Adrenal gland (tissue), 19 donors: ENCODE measurements at places on chromosomes 7 and 10. TPM values are rescaled to one million over a fixed set of nuclear protein-coding genes. Genes with fewer than 3 reads are reported as not detected.

GRCh38 chr10:24223953-24224352 lies 15.0 kb downstream of the KIAA1217 start:
- peak; percentile 47 for DNase-seq
- no peaks in the 10 kb centered on the region for H3K4me1 ChIP-seq
- H3K27me3 ChIP-seq = no peaks in the 10 kb centered on the region

The FAM13C gene
- total RNA-seq = 33.3 TPM

The SUFU gene
- total RNA-seq = 10.4 TPM

DNA sequence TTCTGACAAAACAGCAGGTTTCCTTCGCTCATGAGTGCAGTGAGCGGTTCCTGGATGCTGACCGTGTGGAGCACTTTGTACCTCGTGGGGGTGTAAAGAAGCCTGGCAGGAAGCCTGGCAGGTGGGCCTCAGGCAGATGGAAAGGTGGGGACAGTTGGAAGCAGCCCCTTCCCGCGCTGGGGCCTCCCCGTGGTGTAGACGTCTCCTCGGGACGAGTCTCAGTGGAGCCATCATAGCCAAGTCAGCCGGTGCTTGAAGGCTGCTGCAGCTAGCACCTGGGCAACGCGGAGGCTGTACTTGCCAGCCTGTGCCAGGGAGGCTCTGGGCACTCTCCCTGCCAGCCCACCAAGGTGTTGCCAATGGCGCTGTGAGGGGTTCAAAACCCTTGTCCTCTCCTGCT lies 154.5 kb downstream of the WDR37 start:
- no peak overlapping the region for H3K27ac ChIP-seq
- no peaks in the 10 kb centered on the region for H3K4me1 ChIP-seq
- no peak for DNase-seq
- no peaks in the 10 kb centered on the region for H3K27me3 ChIP-seq
- no peaks in the 10 kb centered on the region for H3K36me3 ChIP-seq

The DLX6 gene
- not detected for total RNA-seq

GRCh38 chr7:25565949-25566348 lies 337.7 kb upstream of the NPVF start:
- H3K36me3 ChIP-seq = no peaks in the 10 kb centered on the region
- peaks cover 5% of the 10 kb centered on the region for H3K4me1 ChIP-seq
- H3K27ac ChIP-seq = no peak overlapping the region
- H3K27me3 ChIP-seq = no peaks in the 10 kb centered on the region
- H3K4me3 ChIP-seq = no peak overlapping the region
- peak; percentile 34 for DNase-seq

The YKT6 gene
- 51.2 TPM for total RNA-seq

DNA sequence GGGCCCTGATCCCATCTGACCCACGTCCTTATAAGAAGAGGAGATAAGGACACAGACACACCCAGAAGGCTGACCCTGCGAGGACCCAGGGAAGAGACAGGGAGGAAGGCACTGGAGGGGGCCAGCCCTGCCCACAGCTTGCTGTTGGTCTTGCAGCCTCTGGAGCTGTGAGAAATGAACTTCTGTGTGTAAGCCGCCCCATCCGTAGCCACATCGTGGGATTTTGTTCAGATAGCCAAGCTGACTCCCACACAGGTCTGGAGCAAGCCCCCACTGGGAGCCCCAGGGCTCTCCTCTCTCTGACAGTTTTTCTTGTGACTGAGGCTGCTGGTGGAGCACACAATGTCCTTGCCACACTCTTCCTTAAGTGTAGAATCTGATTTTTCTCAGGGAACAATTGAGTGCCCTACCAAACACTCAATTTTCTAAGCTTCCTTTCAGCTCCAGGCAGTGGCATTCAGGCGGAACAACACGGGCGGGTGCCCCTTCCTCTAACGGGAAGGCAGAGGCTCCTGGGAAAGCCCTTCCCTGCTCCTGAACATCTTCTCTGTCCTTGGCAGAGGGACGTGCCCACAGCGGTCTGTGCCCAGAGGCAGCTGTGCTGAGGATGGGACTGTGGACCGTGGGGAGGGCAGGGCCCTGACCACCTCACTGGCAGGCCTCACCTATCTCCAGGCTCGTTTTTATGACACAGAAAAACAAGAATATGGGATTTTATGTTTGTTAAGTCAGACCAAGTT lies 160.6 kb upstream of the SHH start:
- H3K27me3 ChIP-seq = no peaks in the 10 kb centered on the region
- no peak overlapping the region for H3K27ac ChIP-seq
- H3K36me3 ChIP-seq = no peaks in the 10 kb centered on the region
- no peak overlapping the region for H3K4me3 ChIP-seq
- no peaks in the 10 kb centered on the region for H3K4me1 ChIP-seq
- DNase-seq = peak; percentile 7

DNA sequence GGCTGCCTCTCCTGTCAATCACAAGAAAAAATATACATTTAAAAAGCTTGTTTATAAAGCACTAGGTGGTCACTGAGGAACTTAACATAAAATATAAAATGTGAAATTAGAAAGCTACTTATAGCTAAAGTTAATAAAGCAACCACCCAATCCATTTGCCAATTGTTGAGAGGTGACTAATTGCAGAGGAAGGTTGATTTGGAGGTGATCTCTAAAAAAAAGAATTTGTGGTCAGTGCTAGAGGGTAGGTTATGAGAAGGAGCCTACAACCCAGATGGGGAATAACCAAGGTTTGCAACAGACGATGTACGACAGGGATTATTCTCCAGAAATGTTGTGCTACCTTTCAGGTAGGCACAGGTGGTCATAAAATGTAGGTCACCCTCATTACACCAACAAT lies 444.2 kb upstream of the C7orf33 start:
- H3K36me3 ChIP-seq = no peaks in the 10 kb centered on the region
- H3K27ac ChIP-seq = no peak overlapping the region
- no peaks in the 10 kb centered on the region for H3K27me3 ChIP-seq

- H3K27ac ChIP-seq = no peak overlapping the region
- no peaks in the 10 kb centered on the region for H3K36me3 ChIP-seq
- H3K4me1 ChIP-seq = no peaks in the 10 kb centered on the region
- H3K27me3 ChIP-seq = peaks cover 4% of the 10 kb centered on the region
- no peak for DNase-seq
These were observed 687 bp upstream of the ARMC3 start for GRCh38 chr10:22927166-22927565.

GRCh38 chr7:138979226-138979979 lies 1.8 kb downstream of the KIAA1549 start:
- no peak for DNase-seq
- H3K36me3 ChIP-seq = no peaks in the 10 kb centered on the region
- no peak overlapping the region for H3K27ac ChIP-seq
- no peaks in the 10 kb centered on the region for H3K27me3 ChIP-seq
- no peak overlapping the region for H3K4me3 ChIP-seq

The NUTM2D gene
- 0.95 TPM for total RNA-seq

The GPC2 gene
- total RNA-seq = 0.35 TPM

DNA sequence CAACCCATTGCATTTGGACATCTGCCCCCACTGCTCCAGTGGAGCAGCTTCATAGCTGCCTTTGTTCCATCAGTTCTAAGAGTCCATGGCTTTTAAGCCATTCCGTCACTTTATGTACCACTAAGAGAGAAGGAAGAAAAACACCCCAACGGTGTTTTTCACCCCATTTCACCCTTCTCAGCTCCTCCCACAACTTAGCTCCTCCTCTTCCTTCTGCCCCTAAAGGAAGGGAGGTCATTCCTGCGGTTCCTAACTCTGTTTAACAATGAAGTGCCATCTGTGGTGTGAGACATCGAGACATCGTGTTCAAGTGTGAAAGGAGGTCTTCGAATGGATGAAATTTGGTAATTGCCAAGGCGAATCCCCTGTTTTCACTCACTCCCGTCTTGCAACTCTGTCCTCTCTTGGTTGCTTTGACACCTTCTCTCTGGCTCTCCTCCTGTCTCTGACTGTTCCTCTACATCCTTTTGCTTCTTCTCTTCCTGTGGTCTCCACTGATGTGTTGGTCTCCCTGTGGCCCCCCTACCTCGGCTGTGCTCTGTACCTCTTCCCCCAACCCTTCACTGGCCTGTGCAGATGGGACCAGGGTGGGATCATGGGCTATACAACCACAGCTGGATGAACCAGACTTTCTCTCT lies 23.0 kb downstream of the SMKR1 start:
- no peak overlapping the region for H3K27ac ChIP-seq
- no peak for DNase-seq
- no peaks in the 10 kb centered on the region for H3K4me1 ChIP-seq
- no peaks in the 10 kb centered on the region for H3K36me3 ChIP-seq

DNA sequence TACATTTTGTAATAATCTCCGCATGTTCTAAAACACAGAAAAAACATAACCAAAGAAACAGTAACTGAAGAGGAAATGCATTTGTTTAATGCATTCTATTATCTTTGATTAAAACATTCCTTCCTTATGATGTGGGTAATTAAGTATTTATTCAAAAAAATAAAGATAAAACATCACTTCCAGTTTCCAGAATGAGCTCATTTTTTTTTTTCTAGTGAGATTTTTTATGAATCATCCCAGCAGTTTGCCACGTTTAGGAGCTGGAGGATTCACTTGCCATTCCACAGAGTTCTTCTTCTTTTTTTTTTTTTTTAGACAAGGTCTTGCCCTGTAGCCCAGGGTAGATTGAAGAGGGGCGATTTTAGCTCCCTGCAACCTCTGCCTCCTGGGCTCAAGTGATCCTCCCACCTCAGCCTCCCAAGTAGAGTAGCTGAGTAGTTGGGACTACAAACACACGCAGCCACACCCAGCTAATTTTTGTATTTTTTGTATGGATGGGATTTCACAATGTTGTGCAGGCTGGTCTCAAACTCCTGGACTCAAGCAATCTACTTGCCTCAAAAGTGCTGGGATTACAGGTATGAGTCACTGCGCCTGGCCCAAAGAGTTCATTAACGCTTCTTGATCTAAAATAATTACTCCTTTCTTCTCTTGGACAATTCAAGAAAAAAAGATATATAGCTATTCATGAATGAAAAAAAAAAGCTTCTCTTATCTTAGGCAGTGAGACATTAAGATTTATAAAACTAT lies 177.3 kb downstream of the DKK1 start:
- H3K27me3 ChIP-seq = no peaks in the 10 kb centered on the region
- no peak for DNase-seq
- H3K4me3 ChIP-seq = no peak overlapping the region
- no peak overlapping the region for H3K27ac ChIP-seq
- H3K4me1 ChIP-seq = no peaks in the 10 kb centered on the region

The RAB18 gene
- 142 TPM for total RNA-seq

- no peaks in the 10 kb centered on the region for H3K36me3 ChIP-seq
- no peak for DNase-seq
- H3K4me3 ChIP-seq = peak overlapping the region; percentile 78
- H3K27ac ChIP-seq = peak overlapping the region; percentile 89
- H3K27me3 ChIP-seq = no peaks in the 10 kb centered on the region
- H3K4me1 ChIP-seq = peaks cover 36% of the 10 kb centered on the region
These were observed 1.6 kb downstream of the VIM start for GRCh38 chr10:17229717-17229966.

DNA sequence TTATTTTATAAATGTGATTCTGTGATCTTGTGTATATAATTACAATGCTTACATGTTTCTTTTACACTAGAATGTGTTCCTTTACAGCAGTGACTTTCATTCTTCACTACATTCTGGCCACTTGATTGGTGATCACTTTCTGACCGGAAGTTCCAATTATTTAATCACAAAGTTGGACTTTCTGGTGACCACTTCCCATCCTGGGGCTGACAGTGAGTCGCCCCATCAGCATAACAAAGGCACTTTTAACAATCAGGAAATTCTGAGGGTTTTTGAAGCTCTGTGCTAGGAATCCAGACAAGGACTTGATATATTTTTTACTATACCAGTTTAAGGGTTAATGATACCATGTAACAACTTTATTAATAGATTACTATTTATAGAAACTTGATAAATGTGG lies 282.3 kb upstream of the KAT6B start:
- no peak overlapping the region for H3K4me3 ChIP-seq
- H3K36me3 ChIP-seq = no peaks in the 10 kb centered on the region
- no peaks in the 10 kb centered on the region for H3K4me1 ChIP-seq
